ENCODE measurements at places on chromosomes 6 and 20.

DNA sequence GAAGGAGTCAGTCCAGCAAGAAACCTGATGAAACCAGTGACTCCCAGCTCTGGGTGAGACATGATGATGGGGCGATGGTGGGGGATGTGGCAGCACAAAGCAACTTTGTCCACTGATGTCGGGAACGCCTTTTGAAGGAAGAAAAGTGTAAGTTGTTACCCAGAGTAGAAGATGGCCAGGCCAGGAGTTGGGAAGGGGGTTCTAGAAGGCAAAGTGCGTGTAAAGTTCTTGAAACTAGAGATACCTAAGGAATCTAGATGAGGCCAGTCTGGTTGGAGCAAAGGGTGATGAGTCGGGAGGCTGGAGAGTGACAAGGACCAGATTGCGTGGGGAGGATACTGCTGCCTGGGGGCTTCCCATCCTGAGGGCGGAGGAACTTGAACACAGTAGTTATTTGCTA lies 117.0 kb downstream of the PHACTR3 start:
- DNase-seq, result no peak

GRCh38 chr6:112114577-112115223 lies 27.3 kb downstream of the FAM229B start:
- no peak for DNase-seq

DNA sequence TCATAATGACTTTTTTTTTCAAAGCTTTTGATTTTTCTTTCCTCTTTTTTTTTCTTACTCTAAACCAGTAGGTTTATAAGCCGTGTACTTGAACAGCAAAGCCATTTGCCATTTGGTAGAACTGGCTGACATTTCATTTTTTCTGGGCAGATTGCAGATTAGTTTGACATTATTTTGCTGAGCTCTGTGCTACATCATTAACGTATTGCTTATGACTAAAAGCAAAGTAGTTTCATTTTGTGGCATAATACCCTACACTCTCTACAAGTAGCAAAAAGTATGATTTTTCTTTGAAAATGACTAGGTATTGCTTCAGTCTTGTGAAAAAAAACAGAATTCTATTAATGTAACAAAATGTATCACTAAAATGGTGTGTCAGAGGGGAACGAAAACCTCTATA lies 141.3 kb downstream of the GRIK2 start:
- no peak for DNase-seq

- DNase-seq, result peak; percentile 55
Measured at GRCh38 chr20:32967961-32968457, 36.2 kb downstream of the SUN5 start.

DNA sequence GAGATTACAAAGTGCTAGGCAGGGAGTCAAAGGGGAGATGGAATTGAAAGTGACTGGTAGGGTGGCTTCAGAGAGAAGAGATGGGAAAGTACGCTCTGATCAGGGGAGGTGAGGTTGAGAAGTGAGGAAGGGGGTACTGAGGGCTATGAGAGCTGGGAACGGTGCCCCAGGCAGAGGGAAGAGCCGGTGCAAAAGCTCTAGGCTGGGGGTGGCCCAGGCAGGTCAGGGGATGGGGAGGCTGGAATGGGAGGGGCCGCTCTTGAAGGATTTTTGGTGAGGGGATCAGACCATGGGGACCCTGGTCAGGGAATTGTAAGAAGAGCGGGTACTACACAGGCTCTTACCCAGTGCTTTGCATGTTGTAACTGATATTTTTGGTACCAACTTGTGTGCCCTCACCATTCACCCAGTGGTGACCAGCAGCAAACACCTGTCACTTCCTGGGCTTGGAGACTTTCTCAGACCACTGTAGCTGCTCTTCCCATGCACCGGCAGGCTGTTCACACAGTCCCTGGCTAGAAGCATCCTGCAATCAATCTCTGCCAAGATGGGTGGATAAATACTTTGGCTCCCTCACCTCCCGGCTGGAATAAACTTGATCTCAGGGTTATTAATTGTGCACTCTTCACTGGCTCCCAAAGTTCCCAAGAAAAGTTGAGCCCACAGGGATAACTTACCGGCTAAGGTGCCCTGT lies 24.0 kb downstream of the PCK1 start:
- no peak for DNase-seq

DNA sequence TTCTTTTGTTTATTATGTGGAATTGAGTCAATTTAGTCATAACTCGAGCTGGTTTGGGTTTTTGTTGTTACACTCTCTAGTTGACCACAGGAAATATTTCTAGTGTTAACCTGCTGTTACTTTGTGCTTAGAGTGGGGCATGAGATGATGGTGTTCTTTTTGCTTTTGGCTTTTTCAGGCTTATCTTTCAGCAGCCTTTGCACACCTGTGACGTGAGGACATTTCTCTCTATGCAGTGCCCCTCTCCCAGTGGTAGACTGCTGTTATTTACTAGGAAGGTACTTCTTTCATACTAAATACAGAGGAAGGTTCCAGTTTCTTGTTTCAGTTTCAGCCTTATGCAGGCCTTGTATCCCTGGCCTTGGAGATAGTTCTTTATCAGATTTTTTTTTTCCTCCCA lies 766.8 kb upstream of the MAN1A1 start:
- no peak for DNase-seq

Measured in activated CD4-positive, alpha-beta T cell treated with anti-CD3 and anti-CD28 coated beads for 4 hours (primary cell).